CD8-positive, alpha-beta memory T cell (primary cell): ENCODE measurements at places on chromosomes 4 and X. TPM values are rescaled to one million over a fixed set of nuclear protein-coding genes. Genes with fewer than 3 reads are reported as not detected.

DNA sequence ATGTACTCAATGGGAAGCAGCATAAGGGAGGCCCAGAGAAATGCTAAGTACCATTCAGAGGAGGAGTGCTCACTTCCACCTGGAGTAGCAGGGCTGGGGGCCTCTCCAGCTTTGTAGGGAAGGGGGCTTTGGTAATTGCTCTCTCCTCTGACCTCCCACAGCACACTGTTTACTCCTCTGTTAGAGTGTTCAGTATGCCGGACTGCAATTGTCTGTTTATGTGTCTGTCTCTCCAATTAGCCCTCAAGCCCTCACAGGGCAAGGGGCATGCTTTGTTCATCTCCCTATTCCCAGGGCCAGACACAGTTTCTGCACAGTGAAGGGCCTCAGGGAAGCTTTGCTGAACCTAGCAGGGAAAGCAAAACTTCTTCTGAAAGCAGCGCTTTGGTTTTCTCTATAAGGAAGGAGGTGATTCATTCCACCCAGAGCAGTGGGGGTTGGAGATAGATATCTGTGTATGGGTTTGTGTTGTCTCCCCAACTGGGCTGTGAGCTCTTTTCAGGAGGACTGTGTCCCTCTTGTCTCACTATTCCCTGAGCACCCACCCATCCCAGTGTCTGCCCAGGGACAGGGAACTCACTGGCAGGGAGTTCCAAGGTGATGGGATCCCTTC is 50.0 kb upstream of the VMA21 start:
- H3K4me1 ChIP-seq, result no peaks in the 10 kb centered on the region
- DNase-seq, result no peak
- H3K4me3 ChIP-seq, result no peak overlapping the region
- no peaks in the 10 kb centered on the region for H3K36me3 ChIP-seq
- H3K27me3 ChIP-seq, result no peaks in the 10 kb centered on the region

UGDH gene
- 26.9 TPM for total RNA-seq

DNA sequence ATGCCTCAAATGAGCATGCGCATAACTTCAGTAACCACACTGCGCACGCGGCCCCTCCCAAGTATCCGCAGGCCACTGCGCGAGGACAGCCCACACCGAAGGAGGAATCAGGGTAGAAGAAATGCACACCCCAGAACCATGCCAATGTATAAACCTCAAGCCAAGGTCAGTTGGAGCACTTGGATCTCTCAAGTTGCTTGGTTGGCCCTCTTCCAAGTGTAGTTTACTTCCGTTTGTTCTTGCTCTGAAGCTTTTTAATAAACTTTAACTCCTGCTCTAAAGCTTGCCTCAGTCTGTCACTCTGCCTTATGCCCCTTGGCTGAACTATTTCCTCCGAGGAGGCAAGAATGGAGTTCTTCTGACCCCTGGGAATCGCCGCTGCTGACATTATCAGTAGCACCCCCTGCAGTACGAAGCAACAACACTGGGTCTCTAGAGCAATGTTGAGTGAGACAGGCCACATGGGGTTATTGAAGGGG is 22.0 kb upstream of the SPINK2 start:
- no peaks in the 10 kb centered on the region for H3K4me1 ChIP-seq
- no peaks in the 10 kb centered on the region for H3K27me3 ChIP-seq
- DNase-seq, result no peak
- H3K36me3 ChIP-seq, result no peaks in the 10 kb centered on the region
- no peak overlapping the region for H3K27ac ChIP-seq
- H3K4me3 ChIP-seq, result no peak overlapping the region

DNA sequence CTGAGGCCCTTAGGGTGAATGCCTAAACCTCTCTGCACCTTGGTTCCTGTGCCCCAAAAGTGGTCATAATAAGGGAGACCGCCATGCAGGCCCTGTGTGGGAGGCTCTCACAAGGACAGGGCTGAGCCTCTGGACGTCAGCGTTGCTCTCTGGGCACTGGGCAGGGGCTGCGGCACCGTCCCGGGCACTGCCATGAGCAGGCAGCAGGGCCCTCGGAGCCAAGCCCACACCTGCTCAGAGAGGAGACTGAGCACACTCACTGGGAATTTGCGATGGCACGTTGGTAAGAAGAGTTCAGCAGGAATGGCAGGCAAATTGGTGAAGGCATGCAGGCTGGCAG is 123.4 kb downstream of the HMX1 start:
- no peaks in the 10 kb centered on the region for H3K36me3 ChIP-seq
- no peak overlapping the region for H3K27ac ChIP-seq
- H3K27me3 ChIP-seq, result no peaks in the 10 kb centered on the region

GRCh38 chrX:7220121-7220520 is 72.2 kb upstream of the PUDP start:
- H3K36me3 ChIP-seq, result no peaks in the 10 kb centered on the region
- no peak overlapping the region for H3K27ac ChIP-seq
- H3K27me3 ChIP-seq, result no peaks in the 10 kb centered on the region
- H3K4me3 ChIP-seq, result no peak overlapping the region
- no peaks in the 10 kb centered on the region for H3K4me1 ChIP-seq
- no peak for DNase-seq

RFC1 gene
- 79.8 TPM for total RNA-seq

DNA sequence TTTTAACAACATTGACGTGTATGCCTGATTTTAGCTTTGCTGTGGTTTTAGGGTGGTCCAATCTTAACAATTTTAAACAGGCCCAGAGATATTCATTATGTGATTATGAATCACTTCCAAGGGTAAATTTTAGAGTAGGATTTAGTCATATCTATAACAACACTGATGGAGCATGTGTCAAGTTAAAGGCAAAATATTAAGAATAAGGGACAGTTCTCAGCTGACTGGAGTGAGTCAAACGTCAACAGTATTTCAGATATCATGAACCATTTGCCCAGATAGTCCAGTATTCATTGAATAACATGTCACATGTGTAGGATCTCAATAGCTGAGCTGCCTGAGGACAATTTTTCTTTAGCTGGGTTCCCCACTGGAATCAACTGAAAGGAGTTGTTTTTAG is 61.3 kb upstream of the VCX2 start:
- no peak for DNase-seq
- no peak overlapping the region for H3K4me3 ChIP-seq
- H3K27ac ChIP-seq, result no peak overlapping the region
- no peaks in the 10 kb centered on the region for H3K27me3 ChIP-seq
- H3K36me3 ChIP-seq, result no peaks in the 10 kb centered on the region
